H1 (cell line): ENCODE measurements at places on chromosomes 7 and 10. TPM values are rescaled to one million over a fixed set of nuclear protein-coding genes. Genes with fewer than 3 reads are reported as not detected.

- no peak for DNase-seq
Measured at GRCh38 chr10:69458430-69459100, 7.3 kb downstream of the TSPAN15 start.

DNA sequence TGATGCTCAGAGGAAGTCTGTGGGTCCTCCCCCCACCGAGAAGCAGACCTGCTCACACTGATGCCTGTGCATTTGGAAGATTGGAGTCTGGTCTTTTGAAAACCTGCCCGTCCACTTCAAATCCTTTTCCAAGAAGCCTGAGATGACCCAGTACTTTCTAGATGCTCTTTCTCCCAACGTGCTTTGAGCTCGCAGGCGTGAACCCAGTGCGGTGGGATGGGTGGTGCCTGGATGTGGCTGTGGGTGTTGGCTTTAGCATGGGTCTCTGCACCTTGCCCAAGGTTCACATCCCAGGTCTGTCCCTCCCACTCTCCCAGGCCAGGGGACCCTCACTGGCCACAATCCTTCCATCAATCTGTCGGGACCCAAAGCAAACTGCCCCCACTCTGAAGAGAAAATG lies 170.2 kb downstream of the ADARB2 start:
- no peak for DNase-seq

MRLN gene
- polyA plus RNA-seq, result 0.21 TPM in 1 of 2 replicates, not detected in the other

GRCh38 chr7:12803542-12803941 lies 116.1 kb downstream of the ARL4A start:
- DNase-seq, result no peak

DNA sequence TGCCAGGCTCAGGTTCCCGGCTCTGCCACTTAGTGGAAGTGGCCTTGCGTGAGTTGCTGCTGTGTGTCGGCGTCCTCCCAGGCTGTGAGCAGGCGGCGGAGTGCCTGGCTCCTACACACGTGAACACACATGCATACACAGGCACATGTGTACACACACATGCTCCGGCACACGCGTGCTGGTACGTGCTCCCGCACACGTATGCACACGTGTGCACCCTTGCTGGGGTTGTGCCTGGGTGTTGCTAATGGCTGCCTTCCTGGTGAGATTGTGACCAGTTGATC lies 107.6 kb downstream of the INPP5A start:
- no peak for DNase-seq

CTAGE4 gene
- 1.7 and 2.9 TPM in 2 replicates for polyA plus RNA-seq

AGAP9 gene
- 9.3 and 10.9 TPM in 2 replicates for polyA plus RNA-seq

GRCh38 chr7:80859272-80859970 lies 59.4 kb downstream of the SEMA3C start:
- DNase-seq, result no peak

COL1A2 gene
- polyA plus RNA-seq, result 45.2 and 50.8 TPM in 2 replicates

SLC18A3 gene
- 0.17 and 0.28 TPM in 2 replicates for polyA plus RNA-seq

GRCh38 chr10:58433066-58433465 lies 47.9 kb downstream of the TFAM start:
- DNase-seq, result no peak

- DNase-seq, result no peak
Measured at GRCh38 chr7:121302214-121302745, 26.5 kb upstream of the WNT16 start.

PRR15 gene
- polyA plus RNA-seq, result 4.9 and 8.4 TPM in 2 replicates

GRCh38 chr10:69425511-69426298 lies 9.0 kb upstream of the TACR2 start:
- DNase-seq, result no peak

NAT16 gene
- 0.26 and 0.47 TPM in 2 replicates for polyA plus RNA-seq

- DNase-seq, result no peak
Measured at GRCh38 chr10:33612551-33612950, 278.1 kb upstream of the NRP1 start.

DNA sequence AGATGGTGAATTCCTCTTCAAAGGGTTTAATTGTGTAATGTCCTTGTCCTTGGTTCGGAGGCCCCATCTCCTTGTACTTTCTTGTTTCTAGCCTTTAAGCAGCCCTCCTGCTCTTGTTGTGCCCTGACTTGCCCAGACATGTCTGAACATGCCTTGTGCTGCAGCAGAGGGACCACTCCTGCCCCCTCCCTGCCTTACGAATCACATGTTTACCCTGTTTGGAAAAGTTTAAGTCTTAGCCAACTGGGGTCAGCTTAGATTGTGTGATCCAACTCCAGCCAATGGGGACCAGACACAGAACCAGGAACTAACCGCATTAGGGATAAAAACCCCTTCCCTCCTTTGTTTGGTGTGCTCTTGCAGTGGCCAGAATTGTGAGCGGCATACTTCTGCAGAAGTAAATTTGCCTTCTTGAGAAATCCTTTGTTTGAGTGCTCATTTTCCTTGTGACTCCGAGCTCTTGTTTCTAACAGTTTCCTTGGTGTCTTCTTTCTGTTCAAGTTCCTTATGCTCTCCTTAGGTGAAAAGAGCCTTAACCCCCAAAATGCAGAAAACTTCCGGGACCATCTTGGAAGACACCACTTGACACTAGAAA lies 29.4 kb downstream of the CLRN3 start:
- DNase-seq, result no peak

DNA sequence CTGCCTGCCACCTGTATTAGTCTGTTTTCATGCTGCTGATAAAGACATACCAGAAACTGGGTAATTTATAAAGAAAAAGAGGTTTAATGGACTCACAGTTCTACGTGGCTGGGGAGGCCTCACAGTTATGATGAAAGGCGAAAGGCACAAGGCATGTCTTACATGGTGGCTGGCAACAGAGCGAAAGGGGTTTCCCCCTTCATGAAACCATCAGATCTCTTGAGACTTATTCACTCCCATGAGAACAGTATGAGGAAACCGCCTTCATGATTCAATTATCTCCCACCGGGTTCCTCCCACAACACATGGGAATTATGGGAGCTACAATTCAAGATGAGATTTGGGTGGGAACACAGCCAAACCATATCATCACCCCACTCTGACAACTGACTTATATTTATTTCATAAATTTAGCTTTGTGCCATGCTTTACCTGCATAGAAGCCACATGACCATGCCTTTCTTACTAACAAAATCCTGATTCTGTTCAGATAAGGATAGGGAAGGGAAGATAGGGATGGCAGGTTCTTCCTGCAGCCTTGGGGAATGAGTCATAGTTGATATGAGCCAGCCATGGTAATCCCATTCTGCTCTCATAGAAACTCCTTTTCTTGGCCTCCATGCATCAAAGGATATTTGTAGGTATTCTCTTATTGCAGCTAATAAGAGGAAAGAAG lies 191.3 kb upstream of the AGK start:
- DNase-seq, result no peak

LARP4B gene
- 20.1 and 21.7 TPM in 2 replicates for polyA plus RNA-seq

- DNase-seq, result no peak
Measured at GRCh38 chr7:117739085-117739484, 134.2 kb downstream of the CTTNBP2 start.

- peak; percentile 68 for DNase-seq
Measured at GRCh38 chr7:87628780-87629569, 777 bp downstream of the RUNDC3B start.

DNA sequence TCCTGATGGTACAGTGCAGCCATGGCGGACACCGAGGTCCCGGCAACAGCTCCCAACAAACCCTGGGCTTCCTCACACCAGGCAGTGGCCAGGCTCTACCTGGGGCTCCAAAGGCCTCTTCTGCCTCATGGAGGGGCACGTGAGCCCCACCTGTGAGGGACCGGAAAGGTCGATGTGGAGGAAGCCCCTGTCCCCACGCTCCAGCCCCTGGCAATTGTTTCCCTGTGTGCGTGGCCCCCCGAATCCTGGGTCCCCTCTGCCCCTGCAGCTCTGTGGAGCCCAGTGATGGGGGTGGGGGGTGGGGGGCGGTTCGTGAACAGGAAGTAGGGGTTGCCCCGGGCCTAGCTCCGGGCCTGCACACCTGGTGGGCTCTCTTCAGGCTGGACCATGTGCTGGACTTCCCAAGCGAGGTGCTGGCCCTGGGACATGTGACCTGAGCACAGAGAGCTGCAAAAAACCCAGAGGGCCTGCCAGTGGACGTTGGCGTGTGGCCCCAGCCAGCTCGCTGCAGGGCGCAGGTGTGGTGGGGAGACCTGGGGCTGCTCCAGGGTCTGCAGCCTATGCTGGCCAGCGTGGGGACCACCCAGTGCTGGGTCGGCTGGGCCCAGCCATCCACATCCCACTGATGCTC lies 72.6 kb downstream of the INPP5A start:
- no peak for DNase-seq

- no peak for DNase-seq
Measured at GRCh38 chr7:101170617-101171441, 5.5 kb upstream of the VGF start.

GRCh38 chr10:89465196-89465595 lies 50.8 kb downstream of the IFIT5 start:
- no peak for DNase-seq

MMD2 gene
- 0.08 and 0.14 TPM in 2 replicates for polyA plus RNA-seq

FLNC gene
- 1.9 and 3.3 TPM in 2 replicates for polyA plus RNA-seq

AGR2 gene
- polyA plus RNA-seq, result not detected in 2 replicates

ZNF503 gene
- polyA plus RNA-seq, result 0.03 and 0.09 TPM in 2 replicates

DNA sequence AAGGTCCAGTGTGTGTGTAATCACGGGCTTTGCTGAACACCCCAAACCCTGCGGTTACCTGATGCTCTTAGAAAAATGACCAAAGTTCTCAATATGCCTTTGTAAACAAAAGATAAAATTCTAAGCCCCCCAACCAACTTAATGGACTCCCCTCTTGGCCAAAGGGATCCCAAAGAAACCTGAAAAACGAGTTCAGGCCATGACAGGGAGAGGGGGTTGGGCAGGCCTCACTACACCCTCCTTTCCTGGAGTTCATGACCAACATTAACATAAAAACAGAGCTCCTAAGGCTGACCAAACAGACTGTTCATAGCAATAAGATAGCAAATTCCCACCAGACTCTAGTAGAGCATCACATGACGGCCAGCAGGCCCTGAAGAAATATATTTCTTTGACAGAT lies 3.0 kb upstream of the VIPR2 start:
- no peak for DNase-seq

C10orf67 gene
- polyA plus RNA-seq, result 0.03 and 0.05 TPM in 2 replicates

AKR1C3 gene
- 4.5 and 6.9 TPM in 2 replicates for polyA plus RNA-seq

DNA sequence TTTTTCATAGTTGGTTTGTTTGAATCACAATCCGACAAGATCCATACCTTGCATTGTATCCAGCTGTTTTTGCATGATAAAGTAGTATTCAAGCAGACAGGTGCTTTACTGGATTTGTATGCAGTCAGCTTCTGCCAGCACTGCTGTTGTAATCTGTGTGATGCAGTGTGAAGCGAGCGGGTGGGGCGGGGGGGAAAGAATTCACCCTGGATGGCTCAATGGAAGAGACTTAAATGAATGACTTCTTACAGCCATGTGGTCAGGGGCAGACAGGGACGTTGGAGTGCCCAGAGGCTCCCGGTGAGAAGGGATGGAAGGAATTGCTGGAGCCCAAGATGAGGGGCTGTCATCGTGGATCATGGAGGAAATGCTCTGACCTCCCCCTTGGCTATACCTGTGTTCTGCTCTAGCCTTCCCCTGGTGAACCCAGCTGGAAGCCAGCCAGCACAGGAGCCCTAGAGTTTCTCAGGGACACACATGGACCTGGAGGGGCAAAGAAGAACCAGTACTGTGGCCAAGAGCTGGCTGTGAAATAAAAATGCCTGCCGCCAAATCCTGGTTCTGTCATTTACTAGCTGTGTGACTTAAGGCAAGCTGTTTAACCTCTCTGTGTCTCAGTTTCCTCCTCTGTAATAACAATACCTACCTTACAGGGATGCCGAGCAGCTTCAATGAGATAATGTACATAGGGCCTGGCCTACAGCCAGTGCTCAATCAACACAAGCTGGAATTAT lies 14.1 kb downstream of the NFE2L3 start:
- no peak for DNase-seq

- no peak for DNase-seq
Measured at GRCh38 chr7:154837622-154838021, 165.3 kb downstream of the PAXIP1 start.

DNA sequence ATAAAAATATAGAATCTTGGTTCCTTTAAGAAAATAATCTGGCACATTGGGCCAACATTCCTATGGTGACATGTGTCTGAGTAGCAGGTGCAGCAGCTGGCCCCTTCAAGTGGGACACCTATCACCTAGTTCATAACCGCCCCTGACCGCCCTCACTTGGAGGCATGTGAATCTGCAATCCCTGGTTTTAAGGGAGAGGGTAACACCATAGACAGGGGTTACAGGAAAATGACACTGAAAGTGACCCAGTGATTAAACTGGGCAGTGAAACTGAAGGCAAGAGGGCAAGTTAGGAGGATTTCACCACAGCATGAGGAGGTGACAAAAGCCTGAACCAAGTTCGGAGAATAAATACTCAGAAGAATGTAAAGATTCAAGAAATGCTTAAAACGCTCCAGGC lies 1.1 kb downstream of the RSU1 start:
- no peak for DNase-seq

PUS7 gene
- polyA plus RNA-seq, result 11.2 and 18.9 TPM in 2 replicates

ANXA8 gene
- 0.15 and 0.30 TPM in 2 replicates for polyA plus RNA-seq

TAS2R3 gene
- 0.48 and 0.49 TPM in 2 replicates for polyA plus RNA-seq

GRCh38 chr10:23194966-23195845 lies 3.1 kb downstream of the PTF1A start:
- DNase-seq, result no peak

DNA sequence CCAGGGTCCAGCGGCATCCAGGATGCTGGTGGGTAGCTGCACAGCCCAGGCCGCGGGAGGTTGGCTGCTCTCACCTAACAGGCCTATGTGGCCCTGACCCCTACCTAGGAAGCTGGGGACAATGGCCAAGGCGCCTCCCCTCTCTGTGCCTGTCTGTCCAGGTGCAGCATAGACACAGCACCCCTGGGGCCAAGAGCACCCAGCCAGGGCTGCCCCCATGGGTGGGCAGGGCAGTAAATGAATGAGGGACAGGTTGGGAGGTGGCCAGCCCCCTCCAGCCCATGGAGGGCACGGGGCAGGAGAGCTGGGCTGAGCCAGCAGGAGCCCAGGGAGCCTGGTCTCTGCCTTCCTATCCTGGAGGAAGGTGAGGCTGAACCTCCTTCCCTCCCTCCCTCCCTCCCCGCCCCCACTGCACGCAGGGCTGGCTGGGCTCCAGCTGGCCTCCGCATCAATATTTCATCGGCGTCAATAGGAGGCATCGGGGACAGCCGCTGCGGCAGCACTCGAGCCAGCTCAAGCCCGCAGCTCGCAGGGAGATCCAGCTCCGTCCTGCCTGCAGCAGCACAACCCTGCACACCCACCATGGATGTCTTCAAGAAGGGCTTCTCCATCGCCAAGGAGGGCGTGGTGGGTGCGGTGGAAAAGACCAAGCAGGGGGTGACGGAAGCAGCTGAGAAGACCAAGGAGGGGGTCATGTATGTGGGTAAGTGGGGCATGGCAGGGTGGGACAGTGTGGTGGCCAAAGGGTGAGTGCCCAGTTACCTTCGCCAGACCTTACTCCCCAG lies at the start of gene SNCG:
SNCG (plus strand) TSS at position 484 of the 785 bp plus-strand sequence; CDS start at position 583, 99 bp downstream.
- peak; percentile 47 for DNase-seq

HGF gene
- polyA plus RNA-seq, result 0.05 TPM in 2 replicates

GRCh38 chr7:135662123-135662372 lies 266 bp upstream of the STMP1 start:
- DNase-seq, result no peak
